Right cardiac atrium (tissue), 5 donors: ENCODE measurements at places on chromosomes 3 and 15.

DNA sequence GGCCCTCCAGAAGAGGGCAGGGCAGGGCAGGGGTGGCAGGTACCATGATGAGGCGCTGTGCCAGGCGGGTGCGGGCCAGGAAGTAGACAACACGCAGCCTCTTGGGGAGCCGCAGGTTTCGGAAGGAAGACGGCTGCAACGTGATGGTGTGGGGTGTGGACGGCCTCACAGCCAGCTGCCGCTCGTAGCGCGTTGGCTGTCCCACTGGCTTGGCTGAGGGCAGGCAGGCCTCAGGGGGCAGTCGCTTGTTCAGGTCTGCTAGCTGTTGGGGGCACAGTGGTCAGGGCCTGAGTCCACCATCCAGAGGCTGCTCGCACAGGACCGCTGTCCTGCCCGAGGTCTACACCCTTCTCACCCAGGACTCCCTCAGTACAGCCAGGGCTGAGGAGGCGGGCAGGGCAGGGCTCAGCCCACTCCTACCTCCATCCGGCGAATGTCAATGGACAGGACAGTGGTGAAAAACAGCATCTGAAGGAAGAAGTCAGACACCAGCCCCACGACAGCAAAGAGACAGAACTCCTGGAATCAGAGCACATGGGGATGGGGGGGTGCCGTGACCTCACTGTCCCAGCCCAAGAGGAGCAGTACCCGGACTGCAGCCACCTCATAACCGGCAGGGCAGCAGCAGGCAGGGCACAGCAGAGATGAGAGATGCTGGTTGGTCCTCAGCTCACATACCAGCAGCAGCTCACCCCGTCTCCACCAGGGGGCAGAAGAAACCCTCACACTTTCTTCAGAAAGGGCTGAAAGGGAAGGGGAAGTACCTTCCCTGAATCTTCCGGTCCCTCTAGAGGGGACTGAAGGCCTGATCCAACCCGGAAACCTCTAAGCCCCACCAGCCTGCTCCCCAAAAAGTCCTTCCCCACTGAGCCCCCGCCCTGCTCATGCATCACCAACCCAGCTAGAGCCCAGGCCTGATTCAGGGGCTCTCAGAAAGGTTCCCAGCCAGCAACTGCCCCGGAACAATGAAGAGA is 40.0 kb downstream of the PTPN23 start:
- peak; percentile 92 for DNase-seq

GRCh38 chr15:53535886-53536285 is 223.6 kb downstream of the WDR72 start:
- DNase-seq, result no peak

GRCh38 chr15:50149090-50149489 is 30.1 kb upstream of the ATP8B4 start:
- DNase-seq, result no peak

- no peak for DNase-seq
Observed at GRCh38 chr3:146770301-146770700, 165.2 kb upstream of the PLSCR5 start.

DNA sequence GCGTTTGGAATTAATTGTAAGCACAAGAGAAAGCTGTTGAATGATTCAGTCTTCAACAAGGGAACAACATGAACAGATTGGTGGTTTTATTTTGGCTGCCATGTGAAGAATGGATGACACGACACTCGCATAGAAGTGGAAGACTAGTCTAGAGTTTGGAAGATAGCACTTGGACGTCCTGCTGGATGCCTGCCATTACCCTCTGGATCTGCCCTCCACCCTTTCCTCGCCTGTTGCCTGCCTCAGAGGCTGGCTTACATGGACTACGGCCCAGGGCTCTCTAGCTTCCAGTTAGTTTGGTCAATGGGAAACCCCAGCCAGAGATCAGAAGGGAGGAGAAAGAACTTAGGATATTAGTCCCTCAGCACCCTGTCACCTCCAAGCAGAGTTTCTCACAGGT is 493.5 kb downstream of the FHIT start:
- DNase-seq, result no peak

GRCh38 chr3:58176827-58177489 is 33.8 kb downstream of the DNASE1L3 start:
- no peak for DNase-seq

- DNase-seq, result no peak
Observed at GRCh38 chr15:31458596-31459399, 132.2 kb downstream of the KLF13 start.

DNA sequence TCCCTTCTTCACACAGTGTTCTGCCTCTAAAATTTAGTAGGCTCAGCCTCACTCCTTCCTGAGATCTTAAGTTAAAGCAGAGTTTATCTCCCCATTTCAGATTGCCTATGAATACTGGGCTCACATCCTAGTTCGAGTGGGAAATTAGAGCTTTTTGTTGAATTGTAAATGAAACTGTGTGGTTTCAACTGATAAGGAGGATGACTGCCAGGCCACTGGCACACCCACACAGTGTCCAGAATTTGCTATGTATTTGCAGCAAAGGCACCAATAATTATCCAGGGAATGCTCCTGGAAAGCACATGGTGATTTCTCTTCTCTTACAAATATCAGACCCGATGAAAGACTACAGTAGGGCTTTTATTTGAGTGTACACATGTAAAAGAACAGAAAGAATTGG is 308.1 kb upstream of the COL8A1 start:
- DNase-seq, result peak; percentile 60

DNA sequence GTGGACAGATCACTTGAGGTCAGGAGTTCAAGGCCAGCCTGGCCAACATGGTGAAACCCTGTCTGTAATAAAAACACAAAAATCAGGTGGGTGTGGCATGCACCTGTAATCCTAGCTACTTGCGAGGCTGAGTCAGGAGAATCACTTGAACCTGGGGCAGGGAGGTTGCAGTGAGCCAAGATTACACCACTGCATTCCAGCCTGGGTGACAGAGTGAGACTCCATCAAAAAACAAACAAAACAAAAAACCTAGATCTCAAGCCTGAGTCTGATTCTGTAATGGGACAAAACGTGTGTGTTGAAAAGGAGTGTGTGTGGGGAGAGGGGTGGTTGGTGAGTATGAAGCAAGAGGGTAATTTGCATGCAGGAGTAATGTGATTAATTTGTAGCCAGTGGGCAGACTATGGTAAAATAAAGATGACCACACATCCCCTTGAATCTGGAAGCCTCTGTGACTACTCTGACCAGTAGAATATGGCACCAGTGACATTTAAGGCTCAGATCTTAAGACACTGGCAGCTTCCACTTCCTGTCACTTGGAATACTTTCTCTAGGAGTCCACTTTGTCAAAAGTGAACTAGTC is 18.4 kb upstream of the OPA1 start:
- no peak for DNase-seq

DNA sequence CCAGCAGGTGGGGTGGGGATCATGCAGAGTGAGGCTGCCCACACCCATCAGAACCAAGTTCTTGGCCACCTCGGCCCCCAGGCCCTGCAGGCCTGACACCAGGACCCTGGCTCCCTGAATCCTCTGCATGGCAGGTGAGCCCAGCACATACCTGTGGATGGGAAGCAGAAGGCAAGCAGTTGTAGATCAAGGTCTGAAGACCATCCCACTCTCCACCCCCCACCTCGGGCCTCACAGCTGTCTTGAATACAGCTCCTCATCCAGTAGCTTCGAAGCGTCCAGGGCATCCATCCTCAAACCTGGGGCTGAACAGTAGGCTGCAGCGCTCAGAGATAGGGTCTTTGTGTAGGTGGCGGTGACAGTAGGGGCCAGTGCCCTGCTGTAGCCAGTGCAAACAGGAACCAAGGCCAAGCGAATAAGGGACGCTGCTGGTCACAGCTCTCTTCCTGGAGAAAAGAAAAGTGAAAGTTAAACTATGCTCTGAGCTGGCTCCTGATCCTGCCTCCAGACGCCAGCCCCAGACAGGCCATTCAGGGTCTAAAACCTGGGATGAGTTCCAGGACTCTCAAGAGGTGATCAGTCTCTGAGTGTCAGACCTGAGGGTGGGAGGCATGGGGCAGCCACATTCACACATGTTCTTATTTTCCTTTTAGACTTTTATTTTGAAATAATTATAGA is at the start of gene UBA7:
TSS of gene UBA7 (minus strand) at position 457 of the 678 bp plus-strand sequence. CDS start at position 291, 166 bp downstream.
- DNase-seq, result peak; percentile 48

GRCh38 chr3:53137835-53138446 is 7.7 kb upstream of the RFT1 start:
- no peak for DNase-seq

GRCh38 chr3:127925384-127925783 is 10.4 kb downstream of the KBTBD12 start:
- no peak for DNase-seq

DNA sequence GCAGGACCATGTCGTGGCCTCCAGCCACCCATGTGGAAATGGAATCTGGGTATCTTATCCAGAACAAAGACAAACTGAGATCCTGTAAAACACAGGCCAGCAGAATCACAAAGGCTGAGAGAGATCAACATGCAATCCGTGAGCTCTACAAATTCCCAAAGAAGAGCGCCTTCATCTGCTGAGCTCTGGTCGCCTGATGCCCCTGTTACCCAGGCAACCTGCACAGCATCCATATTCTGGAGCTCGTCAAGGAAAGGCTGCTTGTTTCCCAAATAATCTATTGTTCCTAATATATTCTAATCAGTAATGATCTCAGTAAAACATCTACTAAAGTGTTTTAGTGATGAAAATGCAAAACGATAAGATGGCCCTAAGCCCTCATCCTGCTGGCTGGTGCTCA is 133.6 kb downstream of the OCA2 start:
- DNase-seq, result no peak

DNA sequence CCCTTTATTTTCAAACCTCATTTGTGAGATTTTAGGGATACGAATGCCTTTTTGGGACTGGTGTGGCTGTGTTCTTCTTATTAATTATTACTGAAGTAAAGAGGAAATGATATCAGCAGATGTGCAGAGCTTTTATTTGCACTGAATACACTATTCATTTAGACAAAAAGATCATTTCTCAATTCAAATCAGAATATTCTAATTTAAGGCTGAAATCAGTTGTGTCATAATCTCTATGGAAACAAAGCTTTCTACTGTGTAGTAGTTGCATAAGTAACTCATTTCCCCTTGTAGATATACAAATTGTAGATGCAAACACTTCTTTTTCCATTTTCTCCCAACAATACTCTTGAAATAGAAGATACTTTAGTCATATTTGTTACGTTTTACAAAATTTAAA is 56.0 kb downstream of the PDE8A start:
- DNase-seq, result no peak

DNA sequence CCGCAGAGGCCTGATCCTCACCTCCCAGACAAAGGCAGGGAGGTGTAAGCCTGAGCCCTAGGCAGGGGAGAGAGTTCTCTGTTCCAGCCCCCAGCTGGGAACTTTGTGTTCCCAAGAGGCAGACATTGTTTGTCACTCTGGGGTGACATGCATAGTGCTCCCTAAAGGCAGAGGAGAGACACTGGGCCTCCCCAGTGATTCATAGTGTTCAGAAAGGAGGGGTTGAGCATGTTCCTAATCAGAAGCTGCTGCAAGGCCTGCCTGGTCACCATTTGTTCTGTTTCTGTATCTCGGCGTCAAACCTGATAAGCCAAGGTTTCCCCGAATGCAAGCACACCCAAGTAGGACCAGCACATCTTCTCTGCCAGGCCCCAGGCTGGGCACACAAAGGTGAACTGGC is 24.0 kb upstream of the SLC6A6 start:
- no peak for DNase-seq

GRCh38 chr15:33859992-33860545 is 108.2 kb upstream of the CHRM5 start:
- DNase-seq, result no peak

DNA sequence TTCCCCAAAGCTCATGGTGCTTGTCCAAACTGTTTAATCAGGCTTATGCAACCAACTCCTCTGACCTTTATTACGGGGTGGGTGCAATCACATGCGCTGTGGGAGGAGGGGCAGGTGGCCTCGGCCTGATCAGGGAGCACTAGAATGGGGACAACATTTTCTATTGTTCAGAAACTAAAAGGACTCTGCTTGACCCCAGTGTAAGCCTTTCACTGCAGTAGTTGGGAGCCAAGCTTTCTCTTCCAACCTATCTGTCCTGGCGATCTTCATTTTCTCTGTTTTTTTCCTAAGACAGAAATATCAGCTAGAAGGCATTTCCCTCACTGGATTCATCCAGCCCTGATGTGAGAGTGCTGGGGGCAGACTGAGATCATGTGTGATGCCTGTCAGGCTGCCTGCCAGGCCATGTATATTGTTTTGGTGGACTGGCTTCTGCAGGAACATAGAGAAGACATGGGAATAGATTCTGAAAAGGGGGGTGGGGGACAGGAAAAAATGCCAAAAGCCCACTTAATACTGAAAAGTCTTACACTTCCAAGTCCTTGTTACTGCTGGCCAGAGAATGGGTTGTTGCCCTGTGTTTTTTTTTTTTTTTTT is 627.0 kb upstream of the TBL1XR1 start:
- peak; percentile 84 for DNase-seq
